ENCODE measurements at places on chromosomes 1 and 21.

- no peak for DNase-seq
Observed at GRCh38 chr1:13900583-13900982, 200.6 kb downstream of the PRDM2 start.

DNA sequence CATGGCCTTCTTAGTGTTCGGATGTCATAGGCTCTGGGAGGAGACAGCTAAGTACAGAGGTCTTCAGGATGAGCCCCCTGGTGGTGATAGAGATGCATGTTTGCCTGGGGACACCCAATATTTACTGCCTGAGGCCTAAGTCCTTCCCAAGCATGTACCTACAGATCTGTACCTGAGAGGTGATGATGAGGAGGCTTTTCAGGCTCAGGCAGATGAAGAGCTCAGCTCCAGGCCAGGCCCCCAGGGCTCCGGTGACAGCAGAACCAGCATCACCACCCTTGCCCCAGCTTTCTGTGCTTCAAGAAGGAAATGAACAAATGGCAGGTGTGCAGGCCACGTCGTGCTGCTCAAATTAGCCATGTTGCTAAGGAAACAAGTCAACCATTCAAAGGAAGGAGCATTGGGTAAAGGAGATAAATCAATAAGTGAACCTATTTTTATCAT, 21.1 kb downstream of the CACNA1E start:
- no peak for DNase-seq

GRCh38 chr1:101284622-101285218, 47.9 kb downstream of the S1PR1 start:
- DNase-seq = no peak

GRCh38 chr1:156149374-156150332, 3.7 kb upstream of the SEMA4A start:
- no peak for DNase-seq

- DNase-seq = no peak
Observed at GRCh38 chr1:234624724-234625117, 14.7 kb upstream of the IRF2BP2 start.

- no peak for DNase-seq
Observed at GRCh38 chr1:27391511-27392095, 819 bp upstream of the GPR3 start.
